GM23338 (cell line): ENCODE measurements at places on chromosomes 16 and 17.

DNA sequence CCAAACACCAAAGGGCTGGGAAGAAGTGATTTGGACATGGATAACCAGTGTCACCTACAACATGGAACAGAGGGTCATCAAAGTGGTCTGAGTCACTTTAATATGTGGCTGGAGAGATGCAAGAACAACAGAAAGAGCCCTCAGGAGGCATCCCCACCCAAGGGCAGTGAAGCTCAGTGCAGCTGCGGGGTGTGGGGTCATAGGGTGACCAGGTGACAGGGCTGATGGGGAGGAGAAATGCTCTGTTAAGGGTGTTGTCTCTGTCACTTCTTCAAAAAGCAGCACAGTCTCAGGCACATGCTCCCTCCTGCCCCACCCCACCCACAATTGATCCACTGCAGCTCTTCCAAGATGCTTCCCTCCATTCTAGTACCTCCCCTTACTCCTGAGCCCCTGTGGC is 819.1 kb downstream of the KCNJ18 start:
- DNase-seq, result no peak

DNA sequence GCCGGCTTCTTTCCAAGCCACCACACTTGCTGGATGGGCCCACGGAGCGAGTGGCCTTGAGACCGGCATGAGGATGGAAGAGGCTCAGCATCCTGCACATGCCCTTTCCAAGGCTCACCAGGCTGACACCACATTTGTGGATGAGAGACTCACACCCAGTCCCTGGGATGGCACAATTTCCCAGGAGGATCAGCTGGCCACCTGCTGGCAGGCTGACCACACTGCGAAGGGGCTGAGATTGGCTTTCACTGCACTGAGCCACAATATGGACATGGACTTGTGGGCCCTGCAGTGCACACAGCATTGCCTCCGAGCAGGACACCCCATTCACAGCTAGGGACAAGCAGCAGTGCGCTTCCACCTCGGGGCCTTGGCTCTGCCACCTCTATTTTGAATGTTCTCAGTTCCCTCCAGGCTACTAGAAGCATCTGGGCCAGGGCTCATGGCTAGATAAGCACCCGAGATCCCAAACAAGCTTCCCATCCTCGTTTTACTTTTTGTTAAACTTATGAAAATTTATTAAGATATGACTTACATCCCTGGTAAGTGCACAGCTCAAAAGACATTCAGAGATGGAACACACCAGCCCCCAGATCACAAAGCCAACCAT is 25.3 kb upstream of the KSR1 start:
- DNase-seq, result peak; percentile 67

- no peak for DNase-seq
These were observed 17.1 kb downstream of the SAP30BP start for GRCh38 chr17:75684249-75684648.

- no peak for DNase-seq
These were observed 36.7 kb upstream of the CIBAR2 start for GRCh38 chr16:85148931-85149330.

- no peak for DNase-seq
These were observed 147.5 kb upstream of the GSE1 start for GRCh38 chr16:85465328-85466303.

GRCh38 chr16:2857451-2858244 is at the start of gene PRSS22:
Gene PRSS22 (minus strand): TSS chr16:2858170. CDS start chr16:2858104, 66 bp downstream.
- peak; percentile 80 for DNase-seq

DNA sequence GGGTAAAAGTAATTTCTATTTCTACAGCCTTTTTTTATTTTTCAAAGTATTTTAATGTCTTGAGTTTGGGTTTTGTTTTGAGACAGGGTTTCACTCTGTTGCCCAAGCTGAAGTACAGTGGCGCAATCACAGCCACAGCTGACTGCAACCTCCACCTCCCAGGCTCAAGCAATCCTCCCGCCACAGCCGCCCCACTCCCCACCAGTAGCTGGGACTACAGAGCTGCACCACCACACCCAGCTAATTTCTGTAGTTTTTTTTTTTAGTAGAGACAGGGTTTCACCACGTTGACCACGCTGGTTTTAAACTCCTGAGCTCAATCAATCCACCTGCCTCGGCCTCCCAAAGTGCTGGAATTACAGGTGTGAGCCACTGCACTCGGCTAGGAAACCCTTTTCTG is 44.0 kb downstream of the TUBD1 start:
- DNase-seq, result no peak

DNA sequence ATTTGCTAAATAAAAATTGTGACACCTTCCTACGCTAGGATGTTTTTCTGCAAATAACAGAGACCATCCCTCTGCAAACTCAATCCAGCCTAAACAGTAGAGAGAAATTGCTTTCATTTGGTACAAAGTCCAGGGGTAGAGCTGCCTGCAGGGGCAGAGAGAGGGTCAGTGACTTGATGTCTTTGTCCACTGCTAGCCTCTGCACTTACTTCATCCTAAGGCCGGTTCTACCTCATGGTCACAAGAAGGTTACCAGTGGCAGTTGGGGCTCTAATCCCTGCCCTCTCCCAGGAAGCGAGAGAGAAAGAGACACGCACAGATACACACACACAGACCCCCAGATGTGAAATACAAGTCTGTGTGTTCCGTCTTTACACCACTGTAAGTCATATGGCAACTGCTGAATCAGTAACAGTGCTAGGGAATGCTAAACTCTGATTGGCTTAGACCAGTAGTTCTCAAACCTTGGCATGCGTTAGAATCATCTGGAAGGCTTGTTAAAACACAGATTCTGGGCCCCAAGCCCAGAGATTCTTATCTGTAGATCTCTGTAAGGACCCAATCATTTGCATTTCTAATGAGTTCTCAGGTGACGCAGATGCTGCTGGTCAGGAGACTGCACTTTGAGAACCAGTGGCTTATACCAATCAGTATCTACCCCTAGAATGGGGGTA is 13.1 kb upstream of the LPCAT2 start:
- DNase-seq, result peak; percentile 43

DNA sequence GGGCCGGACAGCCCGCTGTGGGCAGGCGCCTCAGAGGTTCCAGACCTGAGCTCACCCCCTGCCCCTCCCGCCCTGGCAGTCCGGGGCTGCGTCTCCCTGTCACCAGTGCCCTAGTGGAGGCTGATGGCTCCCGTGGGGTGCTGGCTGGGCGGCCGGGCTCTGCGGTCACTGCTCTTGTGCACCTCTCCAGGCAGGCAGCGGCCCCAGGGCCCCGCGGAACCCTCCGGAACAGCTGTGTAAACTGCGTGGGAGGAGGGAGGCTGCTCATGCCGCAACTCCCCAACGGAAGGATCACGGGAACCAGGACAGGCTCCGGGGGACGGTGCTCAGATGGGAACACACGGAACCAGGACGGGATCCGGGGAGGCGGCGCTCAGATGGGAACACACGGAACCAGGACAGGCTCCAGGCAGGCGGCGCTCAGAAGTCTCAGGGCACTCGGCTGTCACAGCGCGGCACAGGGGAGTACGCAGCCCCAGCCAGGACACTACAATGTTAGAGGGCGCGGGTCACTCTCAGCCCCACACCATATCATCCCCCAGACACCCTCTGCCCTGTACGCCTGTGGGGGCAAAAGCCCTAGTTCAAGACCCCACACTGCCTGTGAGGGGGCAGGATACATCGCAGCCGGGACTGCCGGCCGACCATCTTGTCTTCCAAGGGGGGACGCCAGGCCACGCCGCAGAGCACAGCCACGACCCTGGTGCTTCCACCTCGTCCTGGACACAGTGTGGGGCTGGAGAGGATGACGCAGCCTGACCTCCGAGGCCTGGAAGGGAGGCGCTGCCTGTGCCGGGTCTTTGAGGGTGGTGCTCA is 74.0 kb upstream of the GNG13 start:
- no peak for DNase-seq

- DNase-seq, result no peak
These were observed 17.4 kb downstream of the CSF3 start for GRCh38 chr17:40032322-40033320.

GRCh38 chr17:43526886-43527648 is 19.1 kb downstream of the ETV4 start:
- DNase-seq, result no peak

- DNase-seq, result no peak
These were observed 51.4 kb upstream of the MNT start for GRCh38 chr17:2452216-2452750.

DNA sequence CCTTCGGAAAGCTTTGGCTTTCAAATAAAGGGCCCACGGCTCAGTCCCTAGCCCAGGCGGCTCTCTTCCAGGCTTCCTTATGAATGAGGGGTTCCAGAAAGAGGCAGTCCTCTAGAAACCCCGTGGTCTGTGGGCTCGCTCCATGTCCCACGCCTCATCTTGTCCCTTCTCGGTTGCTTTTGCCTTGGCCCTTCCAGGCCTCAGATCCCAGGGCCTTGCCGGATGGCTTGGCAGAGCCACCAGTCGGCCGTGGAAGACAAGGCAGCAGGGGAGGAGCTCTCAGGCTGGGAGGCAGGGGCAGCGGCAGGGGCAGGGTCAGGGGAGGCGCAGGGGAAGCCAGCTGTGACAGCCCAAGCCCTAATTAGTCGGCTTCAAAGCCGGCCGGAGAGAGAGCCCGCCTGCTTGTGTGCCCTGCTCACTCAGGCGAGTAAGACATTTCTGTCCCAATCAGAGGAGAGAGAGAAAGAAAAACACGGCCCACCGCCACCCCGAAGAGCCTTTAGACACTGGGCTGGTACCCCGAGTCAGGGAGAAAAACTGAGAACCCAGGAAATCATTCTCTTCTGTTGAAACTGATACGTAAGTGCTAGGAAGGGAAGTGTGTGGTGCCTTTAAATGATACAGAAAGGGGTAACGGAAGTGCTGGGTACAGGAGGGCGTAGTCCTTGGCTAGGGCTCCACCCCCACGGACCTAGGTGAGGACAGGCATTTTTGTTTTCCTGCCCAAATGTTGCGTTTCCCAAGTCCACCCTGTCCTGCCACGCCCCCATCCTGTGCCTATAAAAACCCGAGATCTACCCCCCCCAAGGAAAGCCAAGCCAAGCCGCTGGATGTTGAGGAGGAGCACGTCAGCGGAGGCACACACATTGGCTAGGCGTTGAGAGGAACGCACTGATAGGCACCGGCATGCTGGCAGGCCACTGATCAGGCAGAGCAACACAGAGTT is 27.8 kb upstream of the MEIOC start:
- DNase-seq, result peak; percentile 82

DNA sequence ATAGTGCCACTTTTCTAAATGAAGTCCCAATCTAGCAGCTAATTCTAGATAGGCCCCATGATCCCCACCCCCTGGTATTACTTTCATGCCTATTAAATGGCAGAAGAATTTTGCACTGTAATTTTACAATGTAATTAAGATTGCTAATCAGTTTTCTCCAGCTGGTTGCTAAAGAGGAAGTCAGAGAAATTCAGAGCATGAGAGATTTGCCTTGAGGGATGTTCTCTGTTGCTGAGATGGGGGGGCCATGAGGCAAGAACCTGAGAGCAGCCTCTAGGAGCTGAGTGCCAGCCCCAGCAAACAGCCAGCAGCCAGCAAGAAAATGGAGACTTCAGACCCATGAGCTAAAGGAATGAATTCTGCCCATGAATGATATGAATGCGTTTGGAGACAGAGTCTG is 38.9 kb downstream of the SHCBP1 start:
- DNase-seq, result no peak

DNA sequence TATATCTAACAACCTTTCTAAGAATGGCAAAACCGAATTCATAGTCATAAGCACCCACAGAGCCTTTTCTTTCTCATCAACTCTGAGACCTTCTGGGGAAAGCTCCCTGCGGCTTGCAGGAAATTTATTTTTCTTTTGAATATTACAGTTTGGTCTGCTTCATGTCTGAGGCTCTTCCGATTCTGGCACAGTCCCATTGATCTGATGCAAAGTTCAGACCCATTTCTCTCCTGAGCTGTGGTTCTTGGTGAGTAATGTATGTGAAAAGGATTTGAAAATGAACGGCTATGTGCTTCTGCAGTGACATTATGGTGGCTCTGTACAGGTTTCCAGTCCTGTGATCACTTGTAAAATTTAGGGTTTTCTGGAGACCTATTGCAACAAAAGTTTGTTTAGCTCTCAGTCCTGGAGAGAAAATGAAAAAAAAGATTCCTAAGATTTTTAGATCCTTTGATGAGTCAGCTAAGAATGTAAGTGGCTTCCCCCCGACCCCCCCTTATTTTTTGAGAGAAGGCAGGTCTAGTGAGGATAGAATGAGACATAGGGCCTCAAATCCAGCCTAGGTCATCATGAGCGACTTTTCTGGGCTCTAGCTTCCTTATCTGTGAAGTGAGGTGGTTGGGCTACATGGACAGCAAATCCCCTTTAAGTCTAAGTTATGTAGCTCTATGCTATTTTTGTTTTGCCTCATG is 4.6 kb downstream of the GAN start:
- DNase-seq, result no peak

- DNase-seq, result peak; percentile 94
These were observed 2.9 kb downstream of the SMPD3 start for GRCh38 chr16:68445458-68445857.

- DNase-seq, result peak; percentile 46
These were observed 25.1 kb upstream of the SUPT4H1 start for GRCh38 chr17:58377093-58377601.

- DNase-seq, result no peak
These were observed 1.7 kb downstream of the ACSM5 start for GRCh38 chr16:20411055-20411454.

DNA sequence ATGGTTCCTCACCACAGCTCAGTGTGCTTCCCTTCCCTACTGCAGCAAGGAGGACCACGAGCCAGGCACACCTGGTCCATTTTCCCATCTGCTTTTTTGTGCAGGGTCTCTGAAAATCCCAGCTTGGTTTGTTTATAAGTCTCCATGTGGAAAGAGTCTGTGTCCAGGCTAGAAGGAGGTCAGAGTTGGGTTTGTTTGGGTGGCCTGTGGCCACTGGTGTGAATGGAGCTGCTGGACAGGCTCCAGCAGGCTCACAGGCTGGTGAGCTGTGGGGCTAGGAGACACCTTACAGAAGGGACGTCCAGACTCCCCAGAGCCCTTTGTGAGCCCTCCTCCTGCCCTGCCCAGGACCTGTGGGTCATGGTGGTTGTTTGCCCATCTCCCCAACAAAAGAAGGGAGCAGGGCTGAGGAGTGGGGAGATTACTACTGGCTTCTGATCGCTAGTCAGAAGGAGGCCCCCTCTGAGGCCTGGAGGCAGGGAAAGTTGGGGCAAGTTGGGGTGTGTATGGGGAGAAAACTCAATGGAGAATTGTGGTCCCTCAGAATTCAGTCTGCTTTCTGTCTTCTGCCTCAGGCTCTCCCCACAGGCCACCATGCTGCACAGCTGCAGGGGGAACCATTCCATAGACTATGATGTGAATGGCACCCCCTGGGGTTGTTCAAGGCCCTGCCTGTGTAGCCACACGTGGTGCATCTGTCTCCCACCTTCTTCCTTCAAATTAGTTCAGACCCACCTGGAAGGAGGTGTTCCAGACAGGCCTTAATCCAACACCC is 4.1 kb downstream of the RARA start:
- no peak for DNase-seq

GRCh38 chr17:40493697-40494096 is 7.7 kb downstream of the TNS4 start:
- DNase-seq, result no peak

GRCh38 chr16:51759329-51759728 is 608.3 kb upstream of the SALL1 start:
- DNase-seq, result no peak

DNA sequence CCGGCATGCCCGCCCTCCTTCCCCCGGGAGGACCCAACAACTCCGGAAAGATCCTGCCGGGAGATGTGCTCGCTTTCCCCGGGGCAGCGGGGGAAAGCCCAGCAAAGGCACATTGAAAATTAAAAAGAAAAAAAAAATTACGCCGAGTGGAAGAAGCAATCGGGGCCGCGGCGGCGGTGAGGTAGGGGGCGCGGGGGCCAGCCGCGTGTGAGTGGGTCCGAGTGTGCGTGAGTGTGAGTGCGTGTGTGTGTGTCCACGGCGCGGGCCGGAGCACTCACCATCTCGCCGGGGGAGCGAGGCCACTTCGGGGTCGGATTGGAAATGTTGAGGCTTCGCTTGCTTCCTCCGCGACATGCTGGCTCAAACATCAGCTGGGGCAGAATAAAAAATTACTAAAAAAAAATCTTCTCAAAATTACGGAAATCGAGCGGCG is at the start of gene SALL1:
Gene SALL1 (minus strand): TSS at position 383 of the 433 bp plus-strand sequence. CDS start 29 bp downstream, at position 354.
- DNase-seq, result no peak
